Head of caudate nucleus (tissue), 42 donors: ENCODE measurements at places on chromosomes 13 and 19.

DNA sequence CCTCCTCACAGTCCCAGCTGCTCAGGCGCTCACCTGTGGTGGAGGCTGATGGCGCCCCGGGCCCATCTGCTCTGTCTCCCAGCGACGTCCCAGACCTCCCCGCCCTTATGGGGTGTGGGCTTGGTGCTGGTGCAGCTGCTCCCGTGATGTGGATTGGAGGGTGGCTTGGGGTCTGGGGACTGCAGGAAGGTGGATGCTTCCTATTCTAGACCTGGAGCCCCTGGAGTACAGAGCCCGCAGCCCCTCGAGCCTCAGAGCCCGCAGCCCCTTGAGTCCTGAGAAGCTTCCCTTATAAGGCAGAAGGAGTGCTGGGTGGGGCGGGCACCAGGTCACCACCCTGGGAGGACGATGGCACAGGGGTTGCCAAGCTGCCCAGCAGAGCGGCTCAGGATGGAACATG is 31.6 kb downstream of the DOT1L start:
- DNase-seq, result no peak

- no peak for DNase-seq
These were observed 14.6 kb downstream of the RAB20 start for GRCh38 chr13:110546926-110547325.

DNA sequence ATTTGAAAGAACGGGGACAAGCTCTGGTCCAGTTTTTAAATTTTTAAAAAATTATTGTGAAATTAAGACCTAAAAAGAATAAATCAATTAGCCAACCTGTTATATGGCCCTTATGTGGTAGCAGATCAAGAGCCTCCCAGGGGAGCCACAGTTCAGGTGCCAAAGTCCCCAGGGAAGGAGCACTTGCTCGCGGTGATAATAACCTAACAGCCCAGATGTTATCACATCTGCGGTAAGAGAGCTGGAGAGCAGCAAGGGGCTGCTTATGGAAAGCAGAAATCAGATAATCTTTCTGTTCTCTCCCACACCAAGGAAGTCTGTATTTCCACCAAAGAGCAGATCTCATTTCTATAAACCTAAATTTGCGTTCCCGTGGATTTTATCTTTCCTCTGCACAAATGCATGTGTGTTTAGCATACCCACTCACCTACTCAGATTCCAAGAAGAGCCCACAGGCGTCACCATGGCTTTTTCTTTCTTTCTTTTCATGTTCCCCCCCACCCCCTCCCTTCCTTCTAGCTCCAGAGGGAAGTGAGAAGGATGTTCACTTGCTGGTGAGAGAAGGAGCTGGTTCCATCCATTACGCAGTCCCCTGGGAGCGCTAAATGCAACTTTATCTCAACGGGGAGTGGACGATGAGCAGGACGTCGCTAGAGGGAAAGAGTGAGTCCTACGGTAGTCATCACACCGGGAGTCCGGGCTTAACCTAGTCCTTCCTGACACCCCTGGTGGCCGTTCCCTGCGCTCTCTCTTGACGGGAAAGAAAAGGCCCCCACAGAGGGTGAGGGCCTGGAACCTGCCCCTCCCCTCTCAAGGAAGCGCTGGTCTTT is 1.6 kb upstream of the POU4F1 start:
- DNase-seq, result no peak

- DNase-seq, result no peak
These were observed 104.4 kb downstream of the LHFPL6 start for GRCh38 chr13:39498471-39499114.

GRCh38 chr19:55358943-55359908 is 3.8 kb downstream of the GARIN5B start:
- DNase-seq, result no peak

DNA sequence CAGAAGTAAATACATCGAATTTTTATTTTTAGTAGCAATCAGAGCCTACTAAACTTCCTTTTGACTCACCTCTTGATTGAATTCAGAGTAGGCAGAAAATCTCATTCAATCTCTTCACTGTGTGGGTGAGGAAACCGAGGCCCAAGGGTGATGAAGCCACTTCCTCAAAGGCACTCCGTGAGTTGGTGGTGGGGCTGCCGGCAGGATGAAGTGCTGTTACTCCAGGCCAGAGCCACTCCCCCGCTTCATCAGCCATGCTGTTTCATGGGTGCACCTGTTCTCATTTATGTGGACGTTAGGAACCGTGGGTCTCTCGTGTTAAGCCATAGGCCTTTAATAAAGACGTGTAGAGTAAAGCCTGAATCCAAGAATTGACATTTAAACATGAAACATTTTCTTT is 13.2 kb downstream of the ING1 start:
- no peak for DNase-seq

GRCh38 chr13:86792153-86792651 is 879.0 kb upstream of the SLITRK5 start:
- no peak for DNase-seq

GRCh38 chr13:110377826-110378201 is 70.7 kb downstream of the COL4A2 start:
- no peak for DNase-seq

GRCh38 chr13:41588899-41589298 is 131.5 kb downstream of the RGCC start:
- DNase-seq, result no peak

- no peak for DNase-seq
These were observed 290.1 kb downstream of the FOXO1 start for GRCh38 chr13:40376296-40376849.

DNA sequence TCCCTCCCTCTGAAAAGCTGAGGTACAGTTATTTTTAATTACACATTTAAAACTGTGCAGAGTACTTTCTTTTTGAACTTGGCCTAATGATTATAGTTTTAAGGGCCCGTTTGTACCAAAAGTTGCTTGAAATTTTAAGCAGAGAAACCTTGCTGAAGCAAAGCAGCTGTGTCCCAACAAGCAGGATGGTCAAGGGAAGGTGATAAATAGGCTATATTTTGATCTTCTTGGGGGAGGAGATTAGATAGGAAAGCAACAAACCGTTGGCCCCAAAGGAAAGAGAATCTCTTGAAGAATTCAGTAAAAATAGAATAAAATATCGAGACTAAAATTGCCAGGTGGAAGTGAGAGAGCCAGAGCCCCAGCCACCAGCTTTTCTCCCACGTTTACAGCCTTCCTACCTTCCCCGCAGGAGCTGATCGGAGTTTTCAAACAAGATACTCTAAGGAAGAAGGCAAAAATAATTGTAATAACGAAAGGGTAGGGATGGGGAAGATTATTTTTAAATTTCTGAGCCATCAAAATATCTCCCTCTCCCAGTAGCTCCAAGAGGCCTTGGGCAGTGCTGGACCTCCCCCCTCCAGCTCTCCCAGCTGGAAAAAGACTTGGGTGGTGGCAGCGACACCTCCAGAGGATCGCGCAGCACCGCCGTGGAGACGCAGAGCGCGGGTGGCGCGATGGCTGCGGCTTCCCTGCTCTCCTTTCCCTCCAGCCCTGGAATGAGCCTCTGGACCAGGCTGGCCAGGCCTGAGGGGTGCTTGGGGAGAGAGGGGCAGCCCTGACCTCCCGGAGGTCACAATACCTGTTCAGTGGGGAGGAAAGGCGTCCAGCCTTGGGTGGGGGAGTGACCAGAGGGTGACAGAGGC is 5.8 kb downstream of the ZIC2 start:
- DNase-seq, result no peak

DNA sequence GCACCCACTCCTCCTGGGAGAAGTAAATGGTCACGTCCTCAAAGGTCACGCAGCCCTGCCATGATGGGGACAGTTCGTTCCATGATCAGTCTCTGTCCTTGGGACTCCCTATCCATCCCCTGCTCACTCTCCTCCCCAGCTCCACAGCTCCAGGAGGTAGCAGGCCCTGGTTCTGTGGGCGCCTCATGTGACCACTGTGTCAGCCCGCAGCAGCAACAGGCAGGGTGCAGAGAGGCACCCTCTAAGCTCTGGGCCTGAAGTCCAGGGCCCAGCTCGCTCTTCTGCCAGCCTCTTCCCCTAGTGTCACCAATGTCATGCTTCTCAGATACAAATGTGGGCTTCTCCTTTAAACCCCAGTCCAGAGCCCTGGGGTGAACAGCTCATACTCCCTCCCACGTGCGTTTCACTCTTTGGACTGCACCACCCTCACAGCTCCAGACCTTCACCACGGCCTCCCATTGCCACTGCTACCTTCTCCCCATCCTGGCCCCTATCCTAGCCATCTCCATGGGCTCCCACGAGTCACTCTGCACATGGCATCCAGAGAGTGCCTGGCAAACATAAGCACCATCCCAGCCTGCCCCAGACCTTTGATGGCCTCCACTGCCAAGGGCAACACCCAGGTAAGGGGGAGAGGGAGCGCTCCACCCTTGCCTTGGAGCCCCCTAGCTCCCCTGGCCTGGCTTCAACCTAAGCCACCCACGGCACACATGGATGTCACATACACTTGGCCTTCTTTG is 2.9 kb downstream of the ZNF792 start:
- DNase-seq, result no peak

DNA sequence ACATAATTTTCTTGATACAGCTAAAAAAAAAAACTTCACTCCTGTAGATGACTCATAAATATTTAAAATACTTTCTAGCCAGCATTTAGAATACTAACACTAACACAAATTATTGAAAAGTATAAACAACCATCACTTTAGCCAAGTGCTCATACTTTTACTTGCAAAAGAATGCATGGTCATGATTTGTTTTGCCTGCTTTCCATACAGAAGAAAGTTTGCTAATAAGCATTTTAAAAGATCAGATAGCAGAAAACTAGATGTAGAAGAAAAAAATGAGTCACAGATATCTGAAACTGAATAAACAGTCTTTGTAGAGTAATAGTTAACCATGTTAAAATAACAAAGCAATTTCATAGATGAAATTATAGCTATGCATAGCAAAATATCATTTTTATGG is 2280.4 kb upstream of the PCDH20 start:
- DNase-seq, result no peak

DNA sequence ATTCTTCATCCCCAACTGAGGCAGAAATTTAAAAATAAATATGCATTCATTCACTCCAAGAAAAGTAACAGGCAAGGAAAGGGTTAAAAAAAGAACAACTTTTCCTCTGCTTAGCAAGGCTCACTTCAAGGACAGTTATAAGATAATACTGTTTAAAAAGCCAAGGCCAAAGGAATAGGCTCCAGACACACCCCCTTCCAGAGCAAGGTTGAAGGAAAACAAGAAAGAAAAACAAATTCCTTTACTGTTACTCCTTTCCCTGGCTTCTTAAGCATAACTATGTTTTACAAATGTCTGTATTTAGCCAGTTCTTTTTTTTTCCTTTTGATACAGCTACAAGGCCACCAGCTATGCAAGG is 8.5 kb downstream of the SIGLEC11 start:
- no peak for DNase-seq

- no peak for DNase-seq
These were observed 50.4 kb downstream of the MLLT1 start for GRCh38 chr19:6229216-6229913.

DNA sequence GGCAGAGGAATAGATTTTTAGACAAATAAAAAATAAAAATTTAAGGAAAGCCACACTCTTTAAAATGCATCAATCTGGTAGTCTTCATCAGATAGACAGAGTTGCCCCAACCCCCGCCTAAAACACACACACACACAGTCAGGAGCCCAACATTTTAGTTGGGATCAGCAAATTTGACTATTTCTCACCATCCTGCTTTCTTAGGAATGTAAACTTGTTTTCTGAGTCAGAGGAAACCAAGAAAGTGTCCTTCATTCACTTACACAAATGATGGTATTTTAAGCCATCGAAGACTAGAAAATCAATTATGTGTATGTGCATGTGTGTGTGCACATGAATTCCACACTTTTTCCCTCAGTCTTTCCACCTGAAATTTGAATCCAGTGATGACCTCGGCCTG is 1657.5 kb downstream of the SLITRK1 start:
- DNase-seq, result no peak

DNA sequence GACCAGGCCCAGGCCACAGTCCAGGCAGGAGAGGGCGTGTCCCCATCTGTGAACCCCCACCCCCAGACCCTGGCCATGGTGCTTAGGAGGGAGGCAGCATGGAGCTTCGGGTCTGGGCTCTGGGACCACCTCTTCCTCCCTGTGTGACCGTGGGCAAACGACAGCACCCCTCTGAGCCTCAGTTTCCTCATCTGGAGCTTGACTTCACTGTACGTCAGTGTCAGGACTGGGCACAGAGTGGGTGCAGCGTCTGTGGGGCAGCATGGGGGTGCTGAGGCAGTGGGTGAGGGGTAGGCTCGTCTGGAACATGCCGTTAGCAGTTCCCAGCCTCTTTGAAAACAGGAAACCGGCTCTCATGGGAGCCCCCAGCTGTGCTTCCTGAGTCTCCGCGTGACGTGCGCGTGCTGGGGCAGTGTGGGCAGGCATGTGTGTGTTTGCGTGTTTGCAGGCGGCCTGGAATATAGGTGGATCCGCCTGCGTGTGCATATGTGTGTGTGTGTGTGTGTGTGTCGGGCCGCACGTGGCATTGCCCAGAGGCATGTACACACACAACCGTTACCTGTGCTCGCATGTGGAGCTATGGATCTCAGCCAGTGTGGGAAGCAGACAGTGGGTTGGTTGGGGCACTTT is 15.8 kb downstream of the ARRDC2 start:
- no peak for DNase-seq

DNA sequence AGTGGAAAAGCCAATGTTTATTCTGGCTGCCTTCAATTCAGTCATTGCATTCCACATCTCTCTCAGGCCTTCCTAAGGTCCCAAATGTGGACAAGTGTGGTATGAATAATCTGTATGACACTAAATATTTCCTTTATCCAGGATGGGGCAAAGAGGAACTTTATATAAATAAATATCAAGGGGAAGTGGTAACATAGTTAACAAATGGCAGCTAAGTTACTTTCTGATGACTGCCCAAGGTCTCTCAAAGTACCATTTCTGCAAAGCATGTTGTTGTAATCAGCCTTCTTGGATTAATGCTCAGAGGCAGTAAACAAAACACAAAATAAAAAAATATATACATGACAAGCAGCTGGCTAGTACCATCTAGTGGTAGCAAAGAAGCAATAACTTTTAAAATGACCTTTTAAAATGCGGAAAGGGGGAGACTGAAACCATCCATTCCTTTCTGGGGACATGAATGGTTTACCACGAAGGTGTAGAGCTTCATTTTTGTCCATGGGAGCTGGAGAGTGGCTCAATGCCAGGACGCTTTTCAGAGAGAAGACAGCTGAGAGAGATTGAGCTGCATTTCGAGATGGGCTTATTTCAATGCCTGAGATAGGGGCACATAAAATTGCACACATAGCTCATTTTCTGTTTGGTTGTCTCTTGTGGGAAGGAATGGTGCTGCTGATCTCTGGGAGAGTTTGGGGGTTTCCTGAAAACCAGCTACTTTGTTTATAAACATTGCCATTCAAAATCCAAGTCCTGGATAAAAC is 259.2 kb downstream of the RFC3 start:
- DNase-seq, result no peak

- DNase-seq, result no peak
These were observed 8.8 kb downstream of the ZNF787 start for GRCh38 chr19:56112313-56112709.

DNA sequence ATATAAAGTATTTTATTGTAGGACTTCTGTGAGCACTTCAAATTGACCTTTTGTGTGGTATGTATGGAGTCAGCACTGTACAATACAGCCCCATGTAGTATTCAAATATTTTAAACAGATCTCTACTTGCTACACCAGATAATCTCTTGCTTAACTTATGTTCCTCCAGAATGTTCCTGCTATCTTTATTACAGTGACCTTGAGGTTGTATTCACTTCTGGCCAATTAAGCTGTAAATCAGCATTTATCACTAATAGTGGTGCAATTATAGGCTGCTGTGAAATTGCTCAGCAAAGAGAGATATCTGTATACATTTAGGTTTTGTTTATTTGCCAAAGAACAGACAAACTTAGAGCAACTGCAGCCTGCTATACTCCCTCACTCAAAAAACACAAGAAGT is 1218.6 kb downstream of the PCDH17 start:
- DNase-seq, result no peak

- DNase-seq, result no peak
These were observed 1258.4 kb upstream of the MIR17HG start for GRCh38 chr13:90089051-90089450.
